ENCODE measurements at places on chromosomes 4 and X. TPM values are rescaled to one million over a fixed set of nuclear protein-coding genes. Genes with fewer than 3 reads are reported as not detected.

Gene SRD5A3
- 24.0 TPM for total RNA-seq

Gene UTP3
- 38.5 TPM for total RNA-seq

Gene SUPT20HL2
- not detected for total RNA-seq

Gene GNPDA2
- total RNA-seq, result 21.9 TPM

Gene DDIT4L
- not detected for total RNA-seq

Gene CRMP1
- not detected for total RNA-seq

GRCh38 chr4:1463927-1464540, 57.8 kb upstream of the NKX1-1 start:
- no peaks in the 10 kb centered on the region for H3K4me1 ChIP-seq
- DNase-seq, result no peak
- no peak overlapping the region for H3K27ac ChIP-seq
- peaks cover 2% of the 10 kb centered on the region for H3K27me3 ChIP-seq

DNA sequence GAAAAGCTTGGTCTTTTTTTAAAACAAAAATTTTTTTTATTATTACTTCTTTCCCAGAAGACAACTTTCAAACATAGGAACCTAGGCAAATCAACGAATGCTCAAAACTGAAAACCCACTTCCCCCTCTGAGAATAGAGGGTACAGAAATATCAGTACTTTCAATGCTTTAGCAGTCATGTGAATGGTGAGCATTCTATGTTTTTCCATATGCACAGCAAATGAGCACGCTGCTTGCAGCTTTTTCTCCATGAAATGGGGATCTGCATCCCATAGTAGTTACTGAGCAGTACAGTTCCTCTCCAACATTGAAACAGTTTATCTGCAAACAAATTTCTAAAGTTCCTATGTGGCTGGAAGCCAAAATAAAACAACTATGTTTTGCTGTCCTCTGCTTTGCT, 108.4 kb upstream of the BMP2K start:
- no peak for DNase-seq
- H3K4me1 ChIP-seq, result no peaks in the 10 kb centered on the region
- H3K27me3 ChIP-seq, result no peaks in the 10 kb centered on the region
- no peaks in the 10 kb centered on the region for H3K36me3 ChIP-seq
- no peak overlapping the region for H3K27ac ChIP-seq
- no peak overlapping the region for H3K4me3 ChIP-seq

GRCh38 chr4:41146716-41147506, 67.4 kb downstream of the APBB2 start:
- peaks cover under 1% of the 10 kb centered on the region for H3K36me3 ChIP-seq
- no peak for DNase-seq
- H3K27ac ChIP-seq, result no peak overlapping the region
- H3K4me1 ChIP-seq, result peaks cover 13% of the 10 kb centered on the region
- H3K4me3 ChIP-seq, result no peak overlapping the region
- H3K27me3 ChIP-seq, result no peaks in the 10 kb centered on the region

DNA sequence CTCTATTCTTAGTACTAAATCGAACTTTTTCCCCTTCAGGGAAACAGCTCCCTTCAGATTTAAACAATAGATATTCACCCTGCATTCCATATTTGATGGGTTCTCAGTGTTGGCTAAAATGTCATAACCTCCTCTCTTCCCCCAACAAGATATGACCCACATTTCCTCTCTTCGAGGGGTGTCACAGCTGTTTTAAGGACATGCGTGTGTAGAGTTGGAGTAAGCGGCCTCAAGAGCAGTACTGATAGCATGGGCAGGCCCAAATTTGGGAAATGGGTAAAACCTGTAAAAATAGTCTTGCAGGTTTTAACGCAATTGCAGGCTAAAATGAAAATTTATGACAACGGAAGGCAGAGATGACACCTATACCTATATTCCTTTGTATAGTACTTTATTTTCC, 28.7 kb downstream of the SAT1 start:
- no peak overlapping the region for H3K27ac ChIP-seq
- H3K27me3 ChIP-seq, result no peaks in the 10 kb centered on the region
- peaks cover 13% of the 10 kb centered on the region for H3K4me1 ChIP-seq
- no peaks in the 10 kb centered on the region for H3K36me3 ChIP-seq

DNA sequence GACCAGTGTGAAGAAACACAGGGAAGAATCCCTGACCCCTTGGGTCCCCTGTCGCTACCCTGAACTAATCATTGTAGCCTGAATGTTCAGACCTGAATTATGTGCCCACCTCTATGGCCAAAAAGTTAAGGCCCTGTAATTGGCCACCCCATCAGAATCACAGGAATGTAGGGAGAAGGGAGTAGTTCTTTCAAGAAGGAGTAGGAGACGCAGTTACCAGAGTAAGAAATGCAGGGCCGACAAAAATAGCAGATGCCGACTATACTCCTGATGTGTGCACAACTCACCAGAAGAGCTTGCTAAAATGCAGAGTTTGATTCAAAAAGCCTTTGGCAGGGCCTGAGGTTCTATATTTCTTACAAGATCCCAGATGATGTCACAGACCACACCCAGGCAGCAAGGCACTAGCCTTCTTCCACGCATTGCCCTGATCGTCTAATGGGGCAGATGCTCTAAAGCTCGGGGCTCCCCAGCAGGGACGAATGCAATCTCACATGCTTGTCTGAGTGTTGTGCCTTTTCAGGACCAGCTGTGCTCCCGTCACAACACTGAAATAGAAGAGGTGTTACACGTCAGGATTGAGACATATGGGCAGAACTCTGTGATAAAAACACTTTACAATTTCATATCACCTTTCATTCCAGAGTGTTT, 161.0 kb upstream of the FAM241A start:
- H3K36me3 ChIP-seq, result no peaks in the 10 kb centered on the region
- H3K27me3 ChIP-seq, result peaks cover 52% of the 10 kb centered on the region
- no peak for DNase-seq
- no peaks in the 10 kb centered on the region for H3K4me1 ChIP-seq
- no peak overlapping the region for H3K27ac ChIP-seq
- H3K4me3 ChIP-seq, result no peak overlapping the region

- H3K4me1 ChIP-seq, result no peaks in the 10 kb centered on the region
- H3K27ac ChIP-seq, result no peak overlapping the region
- peaks cover 9% of the 10 kb centered on the region for H3K36me3 ChIP-seq
- no peaks in the 10 kb centered on the region for H3K27me3 ChIP-seq
These were observed 34.8 kb upstream of the DCK start for GRCh38 chr4:70958681-70959080.

DNA sequence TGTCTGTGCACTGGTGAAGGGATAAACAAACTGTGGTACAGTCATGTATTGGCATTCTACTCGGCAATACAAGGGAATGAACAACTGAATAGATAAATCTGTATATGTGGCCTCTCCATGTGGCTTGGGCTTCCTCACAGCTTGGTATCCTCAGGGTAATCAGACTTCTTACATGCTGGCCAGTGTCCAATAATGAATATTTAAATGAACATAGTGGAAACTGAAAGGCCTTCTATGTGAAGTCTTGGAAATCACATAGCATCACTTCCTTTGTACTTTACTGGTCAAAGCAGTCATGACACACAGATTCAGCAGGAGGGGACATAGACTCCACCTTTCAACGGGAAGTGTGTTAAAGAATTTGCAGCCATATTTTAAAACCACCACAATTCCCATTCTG, 33.4 kb upstream of the GPR101 start:
- H3K4me3 ChIP-seq, result no peak overlapping the region
- no peaks in the 10 kb centered on the region for H3K36me3 ChIP-seq
- peaks cover 8% of the 10 kb centered on the region for H3K4me1 ChIP-seq
- no peak for DNase-seq
- H3K27me3 ChIP-seq, result no peaks in the 10 kb centered on the region
- H3K27ac ChIP-seq, result no peak overlapping the region

DNA sequence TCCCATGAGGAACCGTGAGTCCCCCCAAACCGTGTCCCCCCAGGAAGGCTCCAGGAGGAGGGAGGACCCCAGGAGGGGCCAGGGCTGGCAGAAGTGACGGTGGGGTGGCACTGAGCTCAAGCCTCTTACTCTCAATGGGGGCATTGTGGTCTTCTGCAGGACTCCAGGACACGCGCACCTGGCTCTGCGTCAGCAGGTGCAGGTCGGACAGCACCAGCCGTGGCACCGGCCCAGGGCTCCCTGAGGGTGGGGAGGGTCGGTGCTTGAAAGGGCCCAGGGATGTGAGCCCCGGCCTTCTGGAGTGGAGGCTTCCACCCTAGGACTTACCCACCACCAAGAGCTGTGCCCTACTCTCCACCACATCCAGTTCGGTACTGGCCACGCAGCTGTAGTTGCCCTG, 18.3 kb downstream of the L1CAM start:
- no peak for DNase-seq
- no peaks in the 10 kb centered on the region for H3K27me3 ChIP-seq
- no peak overlapping the region for H3K27ac ChIP-seq

- no peak overlapping the region for H3K4me3 ChIP-seq
- H3K27ac ChIP-seq, result no peak overlapping the region
- no peak for DNase-seq
- no peaks in the 10 kb centered on the region for H3K4me1 ChIP-seq
- no peaks in the 10 kb centered on the region for H3K27me3 ChIP-seq
- H3K36me3 ChIP-seq, result no peaks in the 10 kb centered on the region
These were observed 17.8 kb downstream of the DKK2 start for GRCh38 chr4:107018344-107018735.

- H3K4me1 ChIP-seq, result peaks cover 8% of the 10 kb centered on the region
- peak within 1 kb of the TSS; percentile 78 for H3K4me3 ChIP-seq
- peak; percentile 77 for DNase-seq
- 0 out of 2 replicates have a peak within 1 kb of the TSS, but pooled peaks have one; percentile 23 for H3K27ac ChIP-seq
- H3K27me3 ChIP-seq, result no peaks in the 10 kb centered on the region
These were observed at the start of gene INTS6L for GRCh38 chrX:135520553-135521404. Gene INTS6L (plus strand): TSS chrX:135520660. CDS start chrX:135520993, 333 bp downstream.

DNA sequence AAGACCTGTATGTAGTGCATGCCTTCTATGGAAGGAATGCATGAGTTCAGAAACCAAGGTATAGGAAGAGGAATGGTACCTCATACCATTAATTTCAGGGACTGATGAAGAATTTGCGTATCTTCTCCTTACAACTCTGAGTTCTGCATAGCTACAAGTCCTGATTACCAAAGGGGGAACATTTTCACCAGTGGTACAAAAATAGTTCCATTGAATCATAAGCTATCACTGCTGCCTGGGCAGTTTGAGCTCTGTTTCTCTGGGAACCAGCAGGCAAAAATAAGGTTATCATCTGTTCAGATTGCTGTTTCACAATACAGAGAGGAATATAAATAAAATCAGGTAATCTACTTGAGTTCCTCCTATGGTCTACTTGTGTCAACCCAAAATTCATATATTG, 77.9 kb upstream of the GNPDA2 start:
- no peaks in the 10 kb centered on the region for H3K4me1 ChIP-seq
- H3K36me3 ChIP-seq, result no peaks in the 10 kb centered on the region
- H3K4me3 ChIP-seq, result no peak overlapping the region
- DNase-seq, result no peak
- H3K27me3 ChIP-seq, result no peaks in the 10 kb centered on the region

DNA sequence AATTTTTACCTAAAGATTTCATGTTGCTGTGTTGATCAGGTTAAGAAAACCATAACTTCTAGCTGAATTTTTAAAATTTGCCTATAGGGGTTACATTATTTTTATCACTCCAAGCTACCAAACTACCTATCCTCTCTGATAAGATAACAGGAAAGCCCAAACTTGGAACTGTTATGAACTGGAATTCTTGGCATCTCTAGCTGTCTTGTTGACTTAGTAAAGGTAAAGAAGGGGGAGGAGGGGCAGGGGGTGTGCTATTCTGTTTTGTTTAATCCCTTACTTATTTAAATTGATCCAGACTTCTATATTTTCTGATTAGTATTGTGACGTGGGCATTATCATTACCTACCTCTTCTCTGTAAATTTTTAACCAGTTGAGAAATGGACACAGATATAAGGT, 54.7 kb downstream of the SLAIN2 start:
- H3K4me3 ChIP-seq, result no peak overlapping the region
- no peaks in the 10 kb centered on the region for H3K4me1 ChIP-seq
- no peaks in the 10 kb centered on the region for H3K27me3 ChIP-seq
- H3K36me3 ChIP-seq, result no peaks in the 10 kb centered on the region
- no peak overlapping the region for H3K27ac ChIP-seq

GRCh38 chr4:155017426-155017825, 191.0 kb upstream of the NPY2R start:
- no peak overlapping the region for H3K27ac ChIP-seq
- no peaks in the 10 kb centered on the region for H3K36me3 ChIP-seq
- no peak for DNase-seq
- H3K4me3 ChIP-seq, result no peak overlapping the region
- H3K27me3 ChIP-seq, result no peaks in the 10 kb centered on the region

GRCh38 chr4:129077326-129077725, 16.0 kb downstream of the SCLT1 start:
- H3K36me3 ChIP-seq, result peaks cover 18% of the 10 kb centered on the region
- no peak for DNase-seq
- H3K4me3 ChIP-seq, result no peak overlapping the region
- no peaks in the 10 kb centered on the region for H3K27me3 ChIP-seq

DNA sequence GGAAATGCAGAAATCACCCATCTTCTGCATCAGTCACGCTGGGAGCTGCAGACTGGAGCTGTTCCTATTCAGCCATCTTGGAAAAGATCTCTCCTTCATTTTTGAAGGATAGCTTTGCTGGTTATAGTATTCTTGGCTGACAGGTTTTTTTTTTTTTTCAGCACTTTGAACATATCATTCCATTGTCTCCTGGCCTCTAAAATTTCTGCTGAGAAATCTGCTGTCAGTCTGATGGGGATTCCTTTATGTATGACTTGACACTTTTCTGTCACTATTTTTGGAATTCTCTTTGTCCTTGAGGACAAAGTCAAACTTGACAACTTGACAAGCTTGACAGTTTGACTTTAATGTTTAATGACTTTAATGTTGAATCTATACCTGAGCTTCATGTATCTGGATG, 16.8 kb downstream of the HPGDS start:
- H3K4me3 ChIP-seq, result no peak overlapping the region
- no peaks in the 10 kb centered on the region for H3K27me3 ChIP-seq
- DNase-seq, result no peak
- no peak overlapping the region for H3K27ac ChIP-seq

- no peak overlapping the region for H3K27ac ChIP-seq
- no peaks in the 10 kb centered on the region for H3K36me3 ChIP-seq
- DNase-seq, result no peak
- H3K4me3 ChIP-seq, result no peak overlapping the region
These were observed 1.3 kb downstream of the SHOX start for GRCh38 chrX:631802-632365.

- H3K27me3 ChIP-seq, result no peaks in the 10 kb centered on the region
- H3K4me3 ChIP-seq, result no peak overlapping the region
- peaks cover 6% of the 10 kb centered on the region for H3K4me1 ChIP-seq
- H3K27ac ChIP-seq, result no peak overlapping the region
- H3K36me3 ChIP-seq, result no peaks in the 10 kb centered on the region
These were observed 577 bp upstream of the GLRA2 start for GRCh38 chrX:14528629-14529289.

GRCh38 chr4:94827481-94828110, 69.8 kb downstream of the BMPR1B start:
- peaks cover 24% of the 10 kb centered on the region for H3K4me1 ChIP-seq
- H3K36me3 ChIP-seq, result no peaks in the 10 kb centered on the region
- peak overlapping the region; percentile 75 for H3K27ac ChIP-seq
- peak overlapping the region; percentile 52 for H3K4me3 ChIP-seq
- no peaks in the 10 kb centered on the region for H3K27me3 ChIP-seq

DNA sequence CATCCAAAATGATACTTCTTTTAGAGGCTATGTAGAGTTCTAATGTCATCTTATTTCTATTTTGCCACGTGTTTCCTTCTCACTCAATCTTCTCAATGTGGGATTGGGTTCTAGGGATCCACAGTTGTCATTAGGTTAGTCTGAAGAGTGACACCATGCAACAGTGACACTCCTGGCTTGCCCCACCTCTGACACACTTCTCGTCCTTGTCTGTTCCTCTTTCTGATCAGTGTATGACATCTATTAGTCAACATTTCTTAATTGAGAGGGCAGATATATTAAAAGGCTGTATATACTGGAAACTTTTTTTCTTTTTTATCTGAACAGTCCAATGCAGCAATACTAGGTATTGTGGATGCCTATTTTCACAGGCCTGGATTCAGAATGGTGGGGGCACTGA, 67.6 kb upstream of the GYPA start:
- no peaks in the 10 kb centered on the region for H3K36me3 ChIP-seq
- DNase-seq, result no peak
- no peaks in the 10 kb centered on the region for H3K27me3 ChIP-seq
- no peak overlapping the region for H3K27ac ChIP-seq
- H3K4me1 ChIP-seq, result no peaks in the 10 kb centered on the region
- H3K4me3 ChIP-seq, result no peak overlapping the region

Data from PC-3 (cell line).